Activated T-helper 2 cell treated with anti-CD3 and anti-CD28 coated beads, Interferon-gamma antibody, Interleukin-2, Interleukin-4, amounts not matched to agents 10 μg/mL and 5 μg/mL and 100 μg/mL, durations not matched to agents 14 hours and 24 hours and 36 hours (primary cell): ENCODE measurements at places on chromosomes 5 and 9.

DNA sequence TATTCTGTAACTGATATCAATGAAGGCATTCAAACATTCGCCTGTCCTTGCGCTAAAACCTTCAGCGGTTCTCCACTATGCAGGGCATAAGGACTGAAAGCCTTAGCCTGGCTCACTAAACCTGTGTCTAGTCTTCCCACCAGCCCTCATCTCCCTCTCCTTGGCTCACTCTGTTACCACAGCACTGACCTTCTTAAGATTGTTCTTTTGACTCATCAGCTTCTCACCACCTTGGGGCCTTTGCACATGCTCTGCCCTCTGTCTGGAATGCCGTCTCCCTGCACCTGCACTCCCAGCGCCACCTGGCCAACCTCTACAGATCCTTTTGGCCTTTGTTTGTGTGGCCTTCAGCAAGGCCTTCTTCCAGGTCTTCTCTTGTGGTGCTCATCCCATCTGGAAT, 131.8 kb upstream of the IER5L start:
- H3K4me1 ChIP-seq = peaks cover 6% of the 10 kb centered on the region
- no peak overlapping the region for H3K4me3 ChIP-seq
- no peaks in the 10 kb centered on the region for H3K27me3 ChIP-seq
- no peak for DNase-seq
- no peak overlapping the region for H3K27ac ChIP-seq

DNA sequence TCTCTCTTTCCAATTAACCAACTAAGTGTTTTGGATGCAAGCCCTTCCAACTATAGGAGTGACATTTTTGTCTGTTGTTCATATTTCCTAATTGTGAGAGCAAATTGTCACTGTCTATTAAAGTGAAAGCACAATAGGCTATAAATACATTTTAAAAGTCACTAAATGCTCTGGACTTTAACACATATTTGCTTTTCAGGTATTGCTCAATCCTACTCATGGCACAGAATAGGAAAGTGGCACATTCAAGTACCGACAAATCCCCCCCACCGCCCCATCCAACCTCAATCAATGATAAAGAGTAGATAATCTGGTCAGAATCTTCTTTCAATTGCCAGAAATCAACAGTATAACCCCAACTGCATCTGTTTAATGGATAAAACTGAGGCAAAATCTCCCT, 419.8 kb downstream of the PLK2 start:
- H3K27ac ChIP-seq = no peak overlapping the region
- no peaks in the 10 kb centered on the region for H3K36me3 ChIP-seq
- H3K4me3 ChIP-seq = no peak overlapping the region
- DNase-seq = no peak
- H3K27me3 ChIP-seq = no peaks in the 10 kb centered on the region

- peak; percentile 69 for DNase-seq
- H3K27ac ChIP-seq = peak overlapping the region; percentile 90
- H3K4me1 ChIP-seq = peaks cover 51% of the 10 kb centered on the region
- peaks cover 2% of the 10 kb centered on the region for H3K27me3 ChIP-seq
Measured at GRCh38 chr9:131395157-131396098, 1.5 kb downstream of the PRRC2B start.

DNA sequence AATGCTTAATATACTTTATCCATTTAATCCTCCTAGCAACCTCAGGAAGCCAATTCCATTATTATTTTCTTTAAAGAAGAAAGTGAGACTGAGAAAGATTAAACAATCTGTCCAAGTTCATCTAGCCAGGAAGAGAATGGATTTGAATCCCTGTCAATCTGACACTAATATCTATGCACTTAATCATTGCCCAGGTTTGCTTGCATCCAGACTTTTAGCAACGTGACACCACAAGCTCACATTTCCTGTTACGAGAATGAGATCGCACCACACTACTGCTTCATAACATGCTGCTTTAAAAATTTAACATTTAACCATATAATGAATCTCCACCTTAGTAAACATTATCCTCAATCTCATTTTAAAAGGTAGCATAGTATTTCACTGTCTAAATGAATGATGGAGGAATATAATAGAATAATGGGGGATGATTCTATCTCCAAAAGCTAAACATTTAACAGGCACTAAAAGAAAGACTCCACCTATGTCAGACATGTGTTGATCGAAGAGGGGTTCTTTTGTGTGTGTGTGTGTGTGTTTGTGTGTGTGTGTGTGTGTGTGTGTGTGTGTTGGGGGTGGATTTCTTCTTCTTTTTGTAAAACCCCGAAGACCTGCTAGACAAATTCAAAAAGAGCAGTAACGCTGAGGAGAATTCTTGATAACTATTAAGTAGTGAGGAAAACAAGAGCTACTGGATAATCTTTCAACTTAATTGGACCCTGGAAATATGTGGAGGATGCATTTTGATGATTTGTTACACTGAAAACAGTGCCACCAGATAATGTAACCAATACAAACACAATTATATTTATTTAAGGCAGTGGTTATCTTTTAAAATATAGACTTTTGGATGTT, 138.7 kb upstream of the NR3C1 start:
- DNase-seq = no peak
- peaks cover under 1% of the 10 kb centered on the region for H3K36me3 ChIP-seq
- H3K4me1 ChIP-seq = peaks cover 5% of the 10 kb centered on the region
- no peak overlapping the region for H3K4me3 ChIP-seq

GRCh38 chr5:151670083-151670686, 16.5 kb downstream of the SPARC start:
- DNase-seq = no peak
- H3K27ac ChIP-seq = no peak overlapping the region
- H3K27me3 ChIP-seq = peaks cover 7% of the 10 kb centered on the region
- H3K4me1 ChIP-seq = no peaks in the 10 kb centered on the region
- no peaks in the 10 kb centered on the region for H3K36me3 ChIP-seq
